Mesothelial cell of epicardium (in vitro differentiated cells): ENCODE measurements at places on chromosomes 2 and 18. TPM values are rescaled to one million over a fixed set of nuclear protein-coding genes. Genes with fewer than 3 reads are reported as not detected.

DNA sequence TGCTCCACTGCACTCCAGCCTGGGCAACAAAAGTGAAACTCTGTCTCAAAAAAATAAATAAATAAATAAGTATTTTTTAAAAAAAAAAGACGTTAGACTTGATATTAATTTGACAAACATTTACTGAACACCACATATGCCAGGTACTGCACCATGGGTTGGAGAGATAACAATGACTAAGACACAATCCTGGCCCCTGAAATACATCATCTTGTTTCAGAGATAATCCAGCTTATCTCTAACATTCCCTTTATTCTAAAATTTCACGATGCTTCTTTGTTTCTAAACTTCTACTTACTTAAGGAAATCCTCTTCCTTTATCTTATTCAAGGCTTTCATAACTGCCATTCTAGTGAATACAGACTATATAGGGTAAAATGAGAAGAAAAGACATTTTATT lies 55.0 kb upstream of the PEX13 start:
- H3K27me3 ChIP-seq, result no peaks in the 10 kb centered on the region
- H3K36me3 ChIP-seq, result peaks cover 1% of the 10 kb centered on the region
- H3K4me3 ChIP-seq, result no peak overlapping the region
- peak overlapping the region; percentile 10 for H3K27ac ChIP-seq
- peaks cover 26% of the 10 kb centered on the region for H3K4me1 ChIP-seq
- DNase-seq, result no peak

- no peaks in the 10 kb centered on the region for H3K27me3 ChIP-seq
- H3K36me3 ChIP-seq, result no peaks in the 10 kb centered on the region
- peaks cover 25% of the 10 kb centered on the region for H3K4me1 ChIP-seq
- no peak overlapping the region for H3K4me3 ChIP-seq
- no peak for DNase-seq
- no peak overlapping the region for H3K27ac ChIP-seq
Observed at GRCh38 chr2:64284751-64285150, 140.5 kb upstream of the PELI1 start.

- no peaks in the 10 kb centered on the region for H3K27me3 ChIP-seq
- H3K36me3 ChIP-seq, result peaks cover 12% of the 10 kb centered on the region
- H3K27ac ChIP-seq, result no peak overlapping the region
- DNase-seq, result no peak
- H3K4me3 ChIP-seq, result no peak overlapping the region
- H3K4me1 ChIP-seq, result peaks cover 28% of the 10 kb centered on the region
Observed at GRCh38 chr2:44247924-44248323, 27.4 kb upstream of the SLC3A1 start.

GRCh38 chr18:515838-516237 lies 15.3 kb upstream of the COLEC12 start:
- H3K4me1 ChIP-seq, result peaks cover 34% of the 10 kb centered on the region
- no peak overlapping the region for H3K4me3 ChIP-seq
- no peak for DNase-seq
- H3K27ac ChIP-seq, result no peak overlapping the region
- no peaks in the 10 kb centered on the region for H3K27me3 ChIP-seq

DNA sequence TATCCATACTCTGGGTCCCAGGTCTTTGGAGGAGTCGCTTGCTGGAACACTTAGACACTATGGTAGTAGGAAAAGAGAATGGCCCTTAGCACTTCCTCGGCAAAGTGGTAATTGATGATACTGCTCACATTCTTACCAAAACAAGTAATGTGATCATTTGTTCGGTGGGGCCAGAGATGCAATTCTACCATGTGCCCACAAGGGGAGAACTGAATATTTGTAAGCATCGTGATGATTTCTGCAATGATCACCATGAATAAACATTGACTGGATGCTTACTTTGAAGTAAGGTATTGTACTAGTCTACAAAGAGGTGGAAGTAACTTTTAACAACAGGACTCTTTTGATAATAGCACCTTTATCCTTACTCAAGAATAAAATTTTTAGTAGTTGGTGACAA lies 109.7 kb downstream of the CD8B2 start:
- peaks cover 13% of the 10 kb centered on the region for H3K27me3 ChIP-seq
- H3K36me3 ChIP-seq, result no peaks in the 10 kb centered on the region
- H3K27ac ChIP-seq, result no peak overlapping the region
- no peak overlapping the region for H3K4me3 ChIP-seq
- DNase-seq, result no peak
- H3K4me1 ChIP-seq, result no peaks in the 10 kb centered on the region

GRCh38 chr18:10336749-10337350 lies 117.6 kb upstream of the APCDD1 start:
- H3K36me3 ChIP-seq, result peaks cover 3% of the 10 kb centered on the region
- no peak overlapping the region for H3K4me3 ChIP-seq
- no peak overlapping the region for H3K27ac ChIP-seq
- peaks cover 7% of the 10 kb centered on the region for H3K4me1 ChIP-seq
- no peaks in the 10 kb centered on the region for H3K27me3 ChIP-seq

DNA sequence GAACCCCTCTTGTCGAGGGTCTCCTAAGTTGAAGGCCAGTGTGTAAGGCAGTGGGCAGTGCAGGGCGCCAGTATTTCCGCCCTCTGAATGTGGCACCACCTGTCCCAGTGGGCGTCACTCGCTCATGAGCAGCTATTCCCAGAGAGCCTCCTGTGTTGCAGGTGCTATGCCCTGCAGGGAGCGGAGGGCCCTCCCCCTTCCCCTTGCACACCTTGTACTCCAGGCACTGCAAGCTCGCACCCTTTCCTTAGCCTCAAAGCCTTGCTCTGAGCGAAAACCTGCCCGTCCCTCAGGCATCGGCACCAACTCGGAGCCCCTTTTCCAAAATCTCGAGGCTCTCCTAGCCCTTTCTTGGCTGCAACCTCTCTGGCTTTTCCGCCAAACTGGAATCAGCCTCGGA lies 282.7 kb downstream of the AGAP1 start:
- no peak overlapping the region for H3K4me3 ChIP-seq
- no peak for DNase-seq
- no peaks in the 10 kb centered on the region for H3K27me3 ChIP-seq
- peaks cover 2% of the 10 kb centered on the region for H3K36me3 ChIP-seq

DNA sequence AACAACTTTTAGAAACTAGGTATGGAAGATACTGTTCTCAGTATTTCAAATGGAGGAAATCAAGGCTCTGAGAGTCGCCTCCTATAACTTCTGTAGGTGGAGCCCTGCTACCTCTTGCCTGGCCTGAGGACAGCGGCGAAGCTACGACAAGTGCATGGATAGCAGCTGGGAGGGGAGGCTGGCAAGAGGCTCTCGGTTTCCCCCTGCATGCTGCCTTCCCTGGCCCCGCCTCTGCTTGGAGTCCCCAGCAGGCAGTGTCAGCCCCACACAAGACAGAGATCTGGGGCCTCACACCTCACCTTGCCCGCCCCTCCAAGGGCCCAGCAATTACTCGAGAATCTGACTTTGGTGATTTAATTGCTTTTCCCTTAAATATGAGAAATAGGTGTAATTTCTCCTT lies 107.6 kb upstream of the POU3F3 start:
- H3K27me3 ChIP-seq, result peaks cover 75% of the 10 kb centered on the region
- H3K27ac ChIP-seq, result no peak overlapping the region
- H3K36me3 ChIP-seq, result no peaks in the 10 kb centered on the region
- H3K4me1 ChIP-seq, result no peaks in the 10 kb centered on the region

DNA sequence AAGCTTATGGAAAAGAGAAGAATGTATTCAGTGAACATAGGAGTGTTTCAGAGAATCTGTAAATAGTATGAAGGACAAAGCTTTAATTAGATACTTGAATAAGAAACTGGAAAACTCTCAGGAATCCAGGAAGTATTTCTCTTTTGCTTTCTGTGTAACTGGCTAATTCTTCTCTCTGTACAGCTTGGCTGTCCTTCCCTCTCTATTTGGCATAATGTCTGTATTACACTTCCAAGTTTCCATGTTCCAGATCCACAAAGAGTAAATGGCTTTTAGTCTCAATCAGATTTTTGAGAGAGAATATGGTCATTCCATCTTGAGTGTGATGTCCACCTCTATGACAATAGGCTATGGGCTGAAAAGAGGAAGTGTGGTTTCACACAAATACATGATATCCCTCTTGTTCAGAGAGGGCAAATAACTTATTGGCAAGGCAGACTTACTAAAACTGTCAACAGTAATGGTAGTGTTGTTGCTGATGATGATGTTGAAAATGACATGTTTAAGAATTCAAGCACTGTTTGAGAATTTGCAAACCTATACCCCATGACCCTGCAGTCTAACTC lies 129.2 kb upstream of the ERBB4 start:
- DNase-seq, result no peak
- H3K27ac ChIP-seq, result no peak overlapping the region
- no peak overlapping the region for H3K4me3 ChIP-seq
- no peaks in the 10 kb centered on the region for H3K27me3 ChIP-seq

GPR39 gene
- 0.07 to 0.47 TPM (median 0.31 TPM) in 3 replicates for total RNA-seq

DNA sequence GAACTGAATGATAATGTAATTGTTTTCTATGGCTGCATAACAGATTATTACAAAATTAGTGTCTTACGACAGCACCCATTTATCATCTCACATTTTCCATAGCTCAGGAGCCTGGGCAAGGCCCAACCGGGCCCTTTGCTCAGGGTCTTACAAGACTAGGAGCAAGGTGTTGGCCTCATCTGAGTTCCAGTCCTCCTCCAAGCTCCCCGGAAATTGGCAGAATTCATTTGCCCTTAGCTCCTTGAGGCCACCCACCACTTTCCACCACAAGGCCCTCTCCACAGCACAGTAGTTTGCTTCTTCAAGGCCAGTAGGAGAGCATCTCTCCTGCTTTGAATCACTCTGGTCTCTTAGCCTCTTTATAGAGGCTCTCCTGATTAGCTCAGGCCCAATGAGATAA lies 89.2 kb upstream of the SALL3 start:
- no peaks in the 10 kb centered on the region for H3K4me1 ChIP-seq
- no peak overlapping the region for H3K4me3 ChIP-seq
- DNase-seq, result no peak
- H3K36me3 ChIP-seq, result peaks cover 2% of the 10 kb centered on the region

DNA sequence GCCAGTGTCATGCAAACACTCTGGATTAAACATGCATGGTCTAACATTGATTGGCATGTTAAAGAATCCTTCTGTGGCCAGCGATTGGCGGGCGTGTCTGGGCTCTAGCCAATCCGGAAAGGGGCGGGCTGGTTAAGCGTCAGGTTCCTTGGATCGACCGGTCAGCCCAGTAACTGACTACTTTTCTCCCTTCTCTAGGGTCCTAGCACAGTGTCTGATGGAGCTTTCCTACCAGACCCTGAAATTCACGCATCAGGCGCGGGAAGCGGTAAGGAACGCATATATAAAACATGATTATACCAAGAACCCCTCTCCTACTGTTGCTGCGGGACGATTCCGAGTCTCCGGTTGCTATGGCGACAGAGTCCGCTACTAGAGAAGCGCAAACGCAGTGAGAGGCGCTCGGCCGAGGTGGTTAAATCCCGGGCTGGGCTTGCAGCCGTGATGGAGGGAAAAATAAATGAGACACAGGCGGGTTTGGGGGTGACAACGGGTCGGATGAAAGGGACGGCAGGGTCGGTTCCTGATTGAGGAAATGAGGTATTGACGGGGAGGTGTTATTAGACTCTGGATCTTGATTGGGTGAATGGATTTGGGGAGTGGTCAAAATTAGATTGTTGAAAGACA lies 29.4 kb downstream of the KATNAL2 start:
- no peaks in the 10 kb centered on the region for H3K4me1 ChIP-seq
- H3K4me3 ChIP-seq, result no peak overlapping the region
- H3K36me3 ChIP-seq, result no peaks in the 10 kb centered on the region

DNA sequence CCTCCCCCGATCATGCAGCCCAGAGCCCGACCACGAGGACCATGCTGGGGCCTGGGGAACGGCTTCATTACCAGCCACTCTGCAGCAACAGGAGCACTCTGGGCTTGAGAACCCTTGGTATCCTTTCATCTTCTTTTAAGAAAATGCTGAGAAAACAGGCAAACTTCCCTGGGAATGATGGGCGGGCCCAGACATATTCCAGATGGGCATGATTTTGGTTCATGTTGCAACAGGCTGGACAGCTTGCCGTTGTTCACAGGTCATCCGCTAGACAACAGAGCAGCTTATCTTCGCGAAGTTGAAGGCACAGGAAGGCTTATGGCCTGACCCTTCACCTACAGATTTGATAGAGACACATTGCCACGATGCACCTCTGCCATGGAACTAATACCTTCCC lies 121.0 kb downstream of the KLHL29 start:
- H3K4me1 ChIP-seq, result peaks cover 53% of the 10 kb centered on the region
- DNase-seq, result no peak
- H3K27me3 ChIP-seq, result no peaks in the 10 kb centered on the region
- H3K36me3 ChIP-seq, result no peaks in the 10 kb centered on the region

- H3K4me3 ChIP-seq, result no peak overlapping the region
- no peak overlapping the region for H3K27ac ChIP-seq
- H3K36me3 ChIP-seq, result no peaks in the 10 kb centered on the region
- peaks cover 1% of the 10 kb centered on the region for H3K27me3 ChIP-seq
- no peak for DNase-seq
Observed at GRCh38 chr2:102321941-102322719, 10.8 kb downstream of the IL1RL1 start.

- peaks cover 5% of the 10 kb centered on the region for H3K27me3 ChIP-seq
- DNase-seq, result no peak
- H3K4me1 ChIP-seq, result peaks cover 30% of the 10 kb centered on the region
- no peak overlapping the region for H3K27ac ChIP-seq
Observed at GRCh38 chr2:212814941-212815340, 276.3 kb upstream of the ERBB4 start.

- no peak overlapping the region for H3K27ac ChIP-seq
- H3K36me3 ChIP-seq, result peaks cover 36% of the 10 kb centered on the region
- DNase-seq, result no peak
- no peaks in the 10 kb centered on the region for H3K4me1 ChIP-seq
Observed at GRCh38 chr2:185796758-185797157, 58.2 kb downstream of the FSIP2 start.
